GM12878 (cell line): ENCODE measurements at places on chromosomes 2 and 18. TPM values are rescaled to one million over a fixed set of nuclear protein-coding genes. Genes with fewer than 3 reads are reported as not detected.
A peak's percentile ranks its signal among the peaks of the same experiment; 100 is the strongest.

GRCh38 chr2:109166811-109167210 lies 37.8 kb downstream of the SH3RF3 start:
- H3K27ac ChIP-seq, result no peak overlapping the region
- H3K27me3 ChIP-seq, result no peaks in the 10 kb centered on the region
- H3K4me3 ChIP-seq, result no peak overlapping the region
- H3K4me1 ChIP-seq, result no peaks in the 10 kb centered on the region
- no peaks in the 10 kb centered on the region for H3K36me3 ChIP-seq
- no peak for DNase-seq

DNA sequence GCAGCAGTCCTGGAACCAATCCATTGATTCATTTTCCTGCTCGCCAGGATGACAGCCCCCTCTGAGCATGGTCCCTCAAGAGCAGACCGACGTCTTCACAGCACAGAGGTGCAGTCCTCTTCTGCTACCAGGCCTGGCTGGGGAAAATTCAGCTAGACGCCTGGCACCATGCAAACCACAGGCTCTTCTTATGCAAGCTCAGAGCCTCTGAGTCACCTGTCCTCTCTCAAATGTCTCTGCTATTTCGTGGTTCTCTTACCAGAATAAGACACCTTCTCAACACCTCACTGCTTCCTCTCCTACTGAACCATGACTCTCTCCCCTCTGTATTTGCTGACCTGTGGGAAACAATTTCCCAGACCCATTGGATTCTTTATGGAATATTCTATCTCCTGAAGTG lies 79.8 kb upstream of the CYRIA start:
- no peaks in the 10 kb centered on the region for H3K27me3 ChIP-seq
- no peaks in the 10 kb centered on the region for H3K4me1 ChIP-seq
- H3K4me3 ChIP-seq, result no peak overlapping the region
- H3K27ac ChIP-seq, result no peak overlapping the region
- no peaks in the 10 kb centered on the region for H3K36me3 ChIP-seq
- DNase-seq, result no peak

- no peak overlapping the region for H3K4me3 ChIP-seq
- DNase-seq, result no peak
- H3K4me1 ChIP-seq, result no peaks in the 10 kb centered on the region
- H3K27ac ChIP-seq, result no peak overlapping the region
These were observed 24.0 kb downstream of the CROCC2 start for GRCh38 chr2:240930096-240930630.

DNA sequence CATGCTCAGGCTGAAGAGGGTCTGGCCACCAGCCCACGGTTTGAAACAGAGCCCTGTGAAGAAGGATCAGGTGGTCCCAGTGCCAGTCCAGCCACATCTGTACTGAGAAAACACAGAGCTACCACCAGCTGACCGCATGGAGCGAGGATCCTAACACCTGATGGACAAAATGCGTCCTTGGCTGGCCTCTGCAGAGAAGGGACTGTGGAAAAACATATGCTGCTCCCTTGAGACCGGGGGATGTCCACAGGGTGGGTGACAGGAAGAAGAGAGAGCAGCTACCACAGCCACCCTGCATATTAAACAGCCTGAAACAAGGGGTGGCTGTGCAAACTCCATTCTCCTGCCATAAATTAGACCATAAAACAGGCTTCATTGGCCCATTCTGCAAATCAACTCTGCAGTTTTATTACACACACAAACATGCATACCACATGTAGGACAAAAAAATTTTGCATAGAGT lies 137.2 kb downstream of the BCL2 start:
- peaks cover 1% of the 10 kb centered on the region for H3K36me3 ChIP-seq
- H3K4me1 ChIP-seq, result peaks cover 93% of the 10 kb centered on the region
- no peaks in the 10 kb centered on the region for H3K27me3 ChIP-seq
- DNase-seq, result no peak

DNA sequence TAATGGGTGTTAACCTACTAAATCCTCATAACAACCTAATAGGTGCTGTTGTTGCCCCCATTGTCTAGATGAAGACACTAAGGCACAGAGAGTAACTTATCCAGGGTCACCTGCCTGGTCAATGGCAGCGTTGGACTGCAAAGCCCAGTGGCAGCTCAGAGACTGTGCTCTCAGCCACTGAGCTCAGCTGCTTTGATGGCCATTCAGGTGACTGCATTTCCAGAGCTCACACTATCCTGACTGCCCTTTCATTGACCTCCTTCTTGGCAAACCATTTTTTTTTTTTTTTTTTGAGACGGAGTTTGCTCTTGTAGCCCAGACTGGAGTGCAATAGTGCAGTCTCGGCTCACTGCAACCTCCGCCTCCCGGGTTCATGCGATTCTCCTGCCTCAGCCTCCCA lies 115.2 kb downstream of the MAPK4 start:
- H3K27me3 ChIP-seq, result peaks cover 3% of the 10 kb centered on the region
- no peaks in the 10 kb centered on the region for H3K36me3 ChIP-seq
- no peak for DNase-seq
- H3K27ac ChIP-seq, result no peak overlapping the region

- no peaks in the 10 kb centered on the region for H3K27me3 ChIP-seq
- H3K4me1 ChIP-seq, result no peaks in the 10 kb centered on the region
- no peaks in the 10 kb centered on the region for H3K36me3 ChIP-seq
- H3K27ac ChIP-seq, result no peak overlapping the region
- no peak overlapping the region for H3K4me3 ChIP-seq
These were observed 60.1 kb downstream of the TACR1 start for GRCh38 chr2:75139171-75139570.

GRCh38 chr2:105649534-105649933 lies 95.2 kb upstream of the NCK2 start:
- H3K36me3 ChIP-seq, result no peaks in the 10 kb centered on the region
- H3K27ac ChIP-seq, result no peak overlapping the region
- no peak overlapping the region for H3K4me3 ChIP-seq
- no peaks in the 10 kb centered on the region for H3K27me3 ChIP-seq
- no peaks in the 10 kb centered on the region for H3K4me1 ChIP-seq

The DSC3 gene
- 1.8 and 1.9 TPM in 2 replicates for total RNA-seq

The NPHP1 gene
- 0.23 and 0.98 TPM in 2 replicates for total RNA-seq

DNA sequence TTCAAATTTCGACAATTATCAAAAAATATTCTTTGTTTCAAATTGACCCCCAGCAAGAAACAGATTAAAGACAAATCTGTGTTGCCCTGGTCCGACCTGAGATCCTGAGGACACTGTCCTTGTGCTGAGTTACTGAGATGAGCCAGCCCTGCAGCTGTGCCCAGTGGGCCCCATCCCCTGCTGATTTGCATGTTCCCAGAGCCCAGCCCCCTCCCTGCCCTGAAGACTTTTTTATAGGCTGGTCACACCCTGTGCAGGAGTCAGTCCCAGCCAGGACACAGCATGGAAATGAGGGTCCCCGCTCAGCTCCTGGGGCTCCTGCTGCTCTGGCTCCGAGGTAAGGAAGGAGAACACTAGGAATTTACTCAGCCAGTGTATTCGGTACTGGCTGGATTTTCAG lies 31.4 kb upstream of the ZNG1B start:
- H3K27me3 ChIP-seq, result no peaks in the 10 kb centered on the region
- H3K4me3 ChIP-seq, result no peak overlapping the region
- no peak overlapping the region for H3K27ac ChIP-seq
- H3K36me3 ChIP-seq, result no peaks in the 10 kb centered on the region
- no peak for DNase-seq
- H3K4me1 ChIP-seq, result peaks cover 7% of the 10 kb centered on the region; the same call in 1 of the 2 replicates

The ALPI gene
- not detected in 2 replicates for total RNA-seq

The TRABD2A gene
- total RNA-seq, result 5.0 and 5.7 TPM in 2 replicates

The TDRD15 gene
- total RNA-seq, result not detected in 2 replicates

DNA sequence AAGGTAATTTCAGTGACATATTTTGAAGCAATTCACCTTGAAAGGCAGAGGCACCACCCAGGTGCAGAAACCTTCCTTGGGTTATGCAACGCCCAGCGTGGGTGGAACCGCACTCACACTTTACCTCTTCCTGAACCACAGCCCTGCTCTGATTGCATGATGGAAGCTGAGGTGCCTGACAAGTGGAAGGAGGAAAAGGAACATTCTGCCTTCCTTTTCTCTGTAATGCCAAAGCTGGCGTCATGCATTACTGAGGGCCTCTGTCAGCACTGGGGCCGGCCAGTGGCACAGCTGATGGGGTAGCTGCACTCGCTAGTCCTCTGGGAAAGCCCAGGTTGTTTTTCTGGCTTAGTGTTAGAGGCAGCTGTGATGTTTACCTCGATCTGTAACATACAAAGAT lies 266.5 kb downstream of the NEDD4L start:
- peaks cover 17% of the 10 kb centered on the region for H3K4me1 ChIP-seq
- H3K36me3 ChIP-seq, result no peaks in the 10 kb centered on the region
- H3K27ac ChIP-seq, result no peak overlapping the region
- no peak overlapping the region for H3K4me3 ChIP-seq
- H3K27me3 ChIP-seq, result no peaks in the 10 kb centered on the region
- DNase-seq, result no peak

DNA sequence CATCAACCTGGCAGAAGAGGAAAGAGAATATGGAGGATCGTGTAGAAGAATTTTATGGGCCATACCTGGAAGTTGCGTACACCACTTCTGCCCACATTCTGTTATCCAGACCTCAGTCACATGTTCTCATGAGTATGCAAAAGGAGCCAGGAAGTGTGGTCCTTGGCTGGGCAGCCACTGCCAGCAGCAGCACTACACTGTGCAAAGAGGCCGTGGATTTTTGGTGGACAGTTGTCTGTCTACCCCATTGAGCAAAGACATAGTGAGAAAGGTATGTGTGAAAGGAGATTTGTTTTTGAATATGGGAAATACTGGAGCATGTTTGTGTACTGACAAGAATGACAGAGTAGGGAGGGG lies 68.1 kb downstream of the SDC1 start:
- peaks cover 33% of the 10 kb centered on the region for H3K4me1 ChIP-seq
- no peak overlapping the region for H3K4me3 ChIP-seq
- no peak for DNase-seq
- H3K36me3 ChIP-seq, result no peaks in the 10 kb centered on the region
- no peaks in the 10 kb centered on the region for H3K27me3 ChIP-seq
- H3K27ac ChIP-seq, result peak overlapping the region; percentile 22

The PRSS56 gene
- not detected in 2 replicates for total RNA-seq

The OTOF gene
- total RNA-seq, result 0.29 TPM in 1 of 2 replicates, not detected in the other

The PXDN gene
- 0.58 and 0.69 TPM in 2 replicates for total RNA-seq

DNA sequence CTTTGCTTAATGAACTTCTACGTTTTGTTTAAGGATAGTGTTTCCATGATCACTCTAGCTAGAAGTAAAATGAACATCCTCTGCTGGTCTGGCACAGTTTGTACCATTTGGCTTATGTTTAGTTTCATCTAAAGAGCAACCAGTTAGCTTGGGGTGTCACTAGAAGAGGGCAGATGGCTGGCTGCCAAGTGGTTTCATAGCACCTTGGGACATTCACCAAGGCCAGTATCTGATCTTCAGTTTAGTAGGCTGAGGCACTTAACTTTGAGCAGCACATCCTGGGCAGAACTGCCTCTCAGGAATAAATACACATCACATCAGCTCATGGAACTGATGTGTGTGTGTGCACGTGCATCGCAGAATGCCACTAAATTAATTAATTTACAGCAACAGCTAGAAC lies 68.4 kb downstream of the NXPH2 start:
- no peak overlapping the region for H3K27ac ChIP-seq
- H3K4me1 ChIP-seq, result peaks cover 14% of the 10 kb centered on the region; the same call in 1 of the 2 replicates
- no peak overlapping the region for H3K4me3 ChIP-seq
- no peak for DNase-seq
- no peaks in the 10 kb centered on the region for H3K36me3 ChIP-seq

DNA sequence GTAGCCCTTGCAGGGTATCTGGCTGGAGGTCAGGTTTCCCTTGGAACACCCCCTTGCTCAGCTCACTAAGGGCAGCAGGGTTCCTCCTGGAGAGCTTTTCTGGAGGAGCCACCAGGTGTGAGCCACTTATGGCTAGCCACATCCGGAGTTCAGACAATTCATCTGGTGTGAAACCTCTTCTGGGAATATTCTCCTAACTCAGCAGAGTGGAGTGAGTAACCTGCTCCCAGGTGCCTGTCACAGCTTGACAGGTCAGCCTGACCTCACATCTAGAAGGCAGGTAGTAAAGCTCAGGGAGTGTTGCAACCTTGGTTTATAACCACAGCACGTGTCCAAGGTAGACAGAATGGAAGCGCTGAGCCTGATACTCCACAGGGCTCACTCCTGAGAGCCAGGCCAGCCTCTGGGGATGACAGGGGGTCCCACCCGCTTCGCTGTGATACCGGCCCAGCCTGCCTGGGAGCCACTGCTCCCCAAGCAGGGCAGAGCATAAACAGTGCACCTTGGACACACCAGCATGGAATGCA lies 62.6 kb upstream of the TGFA start:
- DNase-seq, result no peak
- H3K27me3 ChIP-seq, result no peaks in the 10 kb centered on the region; the same call in 1 of the 2 replicates
- H3K4me1 ChIP-seq, result no peaks in the 10 kb centered on the region
- H3K36me3 ChIP-seq, result no peaks in the 10 kb centered on the region
- no peak overlapping the region for H3K27ac ChIP-seq

The MYL1 gene
- not detected in 2 replicates for total RNA-seq
